Effector CD4-positive, alpha-beta T cell (primary cell): ENCODE measurements at places on chromosomes 1 and 21.

DNA sequence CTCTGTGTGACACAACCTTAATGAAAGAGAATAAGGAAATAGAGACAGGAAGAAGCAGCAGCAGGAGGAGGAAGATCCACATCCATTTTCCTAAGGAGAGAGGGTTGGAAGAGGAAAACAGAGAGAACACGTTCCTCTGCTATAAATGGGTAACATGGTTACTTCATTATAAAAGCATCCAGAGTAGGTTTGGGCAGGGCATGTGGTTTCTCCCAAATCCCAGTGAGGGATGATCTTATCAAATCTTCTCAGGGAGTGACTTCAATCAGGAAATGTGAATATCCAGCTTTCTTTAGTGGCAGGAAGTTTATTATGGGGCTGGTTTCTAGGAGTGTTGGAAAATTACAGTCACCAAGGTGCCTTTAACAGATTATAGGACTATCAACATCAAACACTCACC lies 11.1 kb downstream of the CYP2J2 start:
- no peak for DNase-seq

DNA sequence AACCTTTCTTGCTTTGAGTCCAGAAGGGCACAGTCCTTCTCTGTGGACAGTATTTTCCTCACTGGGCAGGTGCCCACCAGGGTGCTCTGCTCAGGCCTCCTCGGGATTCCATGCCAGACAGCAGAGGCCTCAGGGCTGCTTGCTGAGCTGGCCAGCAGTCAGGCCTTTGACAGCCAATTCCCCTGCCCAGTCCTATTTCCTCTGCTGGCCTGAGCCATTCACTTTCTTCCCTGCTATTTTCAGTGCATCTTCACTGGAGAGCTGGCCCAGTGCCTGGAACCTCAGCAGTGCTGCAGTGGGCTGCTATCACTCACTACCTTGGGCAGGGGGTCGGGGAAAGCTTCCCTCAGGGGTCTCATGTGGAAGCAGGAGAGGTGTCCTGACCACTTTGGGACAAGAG lies 33.2 kb downstream of the KCNA10 start:
- DNase-seq = no peak

DNA sequence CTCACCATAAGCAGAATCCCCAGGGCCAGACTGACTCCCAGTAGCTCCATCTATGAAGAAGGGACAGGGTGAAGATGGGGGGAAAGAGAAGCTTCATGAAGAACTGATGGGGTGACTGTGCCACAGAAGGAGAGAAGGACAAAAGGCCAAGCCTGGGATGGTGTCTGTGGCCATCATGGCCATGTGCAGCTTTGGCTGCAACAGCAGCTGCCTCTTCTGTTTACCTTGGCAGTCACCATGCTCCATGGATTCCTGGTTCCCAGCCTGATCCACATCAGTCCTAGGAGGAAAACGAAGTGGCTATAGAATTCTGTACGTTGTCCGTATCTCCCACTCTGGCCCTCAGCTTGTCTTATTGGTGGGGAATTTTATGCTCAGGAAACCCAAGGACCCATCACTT lies 12.0 kb downstream of the SEMA6C start:
- DNase-seq = no peak

GRCh38 chr1:234123867-234124266 lies 219.4 kb downstream of the SLC35F3 start:
- no peak for DNase-seq

DNA sequence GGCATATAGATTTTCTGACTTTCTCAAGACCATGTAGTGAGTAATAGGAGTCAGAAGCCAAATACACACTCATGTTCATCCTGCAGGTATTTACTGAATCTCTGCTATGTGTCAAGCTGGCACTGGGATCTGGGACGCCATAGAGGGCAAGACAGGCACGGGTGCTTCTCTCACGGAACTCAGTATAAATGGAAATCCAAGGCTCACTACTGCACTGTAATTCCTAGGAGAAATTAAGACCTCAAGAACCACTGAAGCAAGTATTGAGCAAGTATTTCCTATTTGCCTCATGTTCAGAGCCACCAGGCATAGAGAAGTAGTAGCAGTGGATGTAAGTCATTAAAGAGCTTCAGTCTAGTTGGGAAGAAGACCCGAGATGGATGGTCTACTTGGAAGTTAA lies 38.9 kb downstream of the EIF2D start:
- DNase-seq = no peak

- no peak for DNase-seq
Observed at GRCh38 chr1:206526064-206526911, 19.0 kb downstream of the RASSF5 start.

- no peak for DNase-seq
Observed at GRCh38 chr1:82485591-82486369, 685.0 kb downstream of the ADGRL2 start.

GRCh38 chr1:222781251-222781650 lies 33.6 kb upstream of the DISP1 start:
- no peak for DNase-seq

GRCh38 chr1:210597555-210598134 lies 268.9 kb downstream of the HHAT start:
- DNase-seq = no peak

DNA sequence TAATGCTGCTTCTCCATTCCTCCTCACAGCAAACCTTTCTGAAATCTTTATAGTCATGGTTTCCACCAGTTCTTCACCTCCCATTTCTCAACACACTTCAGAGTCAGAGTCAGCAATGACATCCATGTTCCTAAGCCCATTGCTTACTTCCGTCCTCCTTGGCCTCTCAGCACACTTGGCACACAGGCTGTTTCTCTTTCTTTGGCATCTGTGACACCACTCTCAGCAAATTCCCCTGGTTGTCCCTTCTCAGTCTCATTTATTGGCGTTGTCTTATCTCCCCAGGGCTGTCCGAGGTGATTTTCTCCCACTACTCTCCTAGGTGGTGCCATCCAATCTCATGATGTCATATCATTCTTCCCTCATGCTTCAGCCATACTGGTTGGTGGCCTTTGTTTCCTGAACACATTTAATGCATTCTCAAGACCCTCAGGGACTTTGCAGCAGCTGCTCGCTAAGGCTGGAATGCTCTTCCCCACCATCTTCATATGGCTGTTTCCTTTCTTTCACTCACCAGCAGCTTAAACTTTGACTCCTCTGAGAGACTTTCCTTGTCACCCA lies 3.3 kb upstream of the LGALS8 start:
- DNase-seq = no peak

- no peak for DNase-seq
Observed at GRCh38 chr1:97832481-97832880, 88.4 kb downstream of the DPYD start.

- no peak for DNase-seq
Observed at GRCh38 chr1:173758980-173759379, 44.2 kb downstream of the KLHL20 start.

- no peak for DNase-seq
Observed at GRCh38 chr21:38312822-38313221, 56.0 kb downstream of the KCNJ15 start.

- DNase-seq = no peak
Observed at GRCh38 chr1:40699787-40700186, 8.3 kb downstream of the NFYC start.

DNA sequence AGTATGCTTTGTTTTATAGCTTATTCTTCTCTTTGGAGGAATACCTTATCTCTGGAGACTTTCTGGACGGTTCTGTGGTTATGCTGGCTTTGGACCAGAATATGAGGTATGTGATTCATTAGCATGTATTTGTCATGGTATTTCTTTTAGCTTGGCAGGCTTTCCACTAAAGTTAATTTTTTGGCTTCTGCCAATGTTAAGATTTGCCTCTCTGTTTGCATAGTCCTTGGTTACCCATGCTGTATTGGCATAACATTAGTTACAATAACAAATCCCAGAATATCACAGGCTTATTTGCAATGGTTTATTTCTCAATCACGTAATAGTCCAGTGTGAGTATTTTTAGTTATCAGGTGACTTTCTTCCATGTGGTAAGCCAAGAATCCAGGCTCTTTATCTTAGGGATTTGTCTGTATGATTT lies 9.7 kb downstream of the ZMPSTE24 start:
- DNase-seq = no peak

DNA sequence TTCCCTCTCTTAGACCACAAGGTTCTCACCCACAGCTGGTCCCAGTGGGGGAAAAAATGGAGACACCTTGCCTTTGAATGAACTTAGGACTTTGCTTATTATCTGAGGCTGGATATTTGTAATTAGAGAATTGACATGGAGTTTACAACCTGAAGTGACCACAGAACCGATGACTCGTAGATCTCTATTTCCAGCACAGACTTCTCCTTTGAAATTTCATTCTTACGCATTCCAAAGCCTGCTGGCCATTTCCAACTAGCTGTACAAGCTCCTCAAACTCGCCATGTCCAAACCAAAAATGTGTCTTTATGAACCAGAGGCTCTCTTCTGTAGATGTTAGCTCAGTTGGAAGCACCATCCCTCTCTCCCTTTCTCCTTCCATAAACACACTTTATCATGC lies 12.0 kb downstream of the RAB7B start:
- no peak for DNase-seq

GRCh38 chr1:17516303-17517214 lies 22.9 kb upstream of the ARHGEF10L start:
- no peak for DNase-seq

DNA sequence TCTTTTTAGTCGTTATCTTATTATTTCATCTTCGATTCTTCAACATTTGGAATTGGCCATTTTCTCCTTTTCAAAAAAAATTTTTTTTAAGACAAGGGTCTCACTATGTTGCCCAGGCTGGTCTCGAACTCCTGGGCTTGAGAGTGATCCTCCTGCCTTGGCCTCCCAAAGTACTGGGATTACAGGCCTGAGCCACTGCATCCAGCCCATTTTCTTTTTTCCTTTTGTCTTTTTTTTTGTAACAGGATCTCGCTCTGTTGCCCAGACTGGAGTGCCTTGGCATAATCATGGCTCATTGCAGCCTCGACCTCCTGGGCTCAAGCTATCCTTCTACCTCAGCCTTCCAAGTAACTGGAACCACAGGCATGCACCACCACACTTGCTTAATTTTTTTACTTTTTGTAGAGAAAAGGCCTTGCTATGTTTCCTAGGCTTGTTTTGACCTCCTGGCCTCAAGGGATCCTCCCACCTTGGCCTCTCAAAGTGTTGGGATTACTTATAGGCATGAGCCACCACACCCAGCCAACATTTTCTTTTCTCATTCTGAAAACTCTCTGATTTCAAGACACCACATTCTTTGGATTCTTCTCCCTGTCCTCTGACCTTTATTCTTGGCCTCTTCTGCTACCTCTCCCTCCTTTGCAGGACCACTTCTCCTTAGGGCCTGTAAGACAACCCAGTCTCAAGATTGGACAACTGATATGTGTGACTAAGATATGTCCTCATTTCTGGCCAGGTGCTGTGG lies 6.0 kb upstream of the MAP1LC3C start:
- DNase-seq = no peak

DNA sequence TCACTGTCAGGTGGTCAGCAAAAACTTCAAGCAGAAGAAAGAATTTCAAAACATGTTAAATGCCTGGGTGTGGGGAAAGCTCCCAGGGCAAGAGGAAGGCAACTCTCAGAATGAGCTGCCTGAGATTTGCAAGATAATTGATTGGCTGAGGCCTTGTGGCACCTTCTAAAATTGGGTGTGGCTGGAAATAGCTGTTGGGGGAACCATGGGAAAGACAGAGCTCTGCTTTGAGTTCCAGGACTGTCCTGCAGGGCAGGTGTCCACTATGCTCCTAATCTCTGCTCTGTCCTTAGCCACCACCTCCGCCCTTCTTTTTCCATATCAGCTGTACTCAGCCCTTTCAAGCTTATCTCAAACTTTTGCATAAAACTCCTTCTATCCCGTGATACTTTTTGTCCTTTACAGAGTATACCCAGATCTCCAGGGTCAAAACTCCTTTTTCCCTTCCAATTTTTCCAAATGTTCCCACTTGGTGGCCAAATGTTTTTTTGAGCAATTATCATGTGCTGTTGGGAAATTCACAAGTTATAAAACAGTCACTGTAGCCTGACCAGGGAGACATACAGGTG lies 23.8 kb upstream of the PPP2R5A start:
- DNase-seq = no peak

- DNase-seq = no peak
Observed at GRCh38 chr1:166974647-166975345, 544 bp downstream of the ILDR2 start.

GRCh38 chr1:242185731-242186130 lies 186.8 kb upstream of the MAP1LC3C start:
- no peak for DNase-seq

GRCh38 chr1:67468066-67468718 lies 38.0 kb upstream of the SERBP1 start:
- DNase-seq = no peak

DNA sequence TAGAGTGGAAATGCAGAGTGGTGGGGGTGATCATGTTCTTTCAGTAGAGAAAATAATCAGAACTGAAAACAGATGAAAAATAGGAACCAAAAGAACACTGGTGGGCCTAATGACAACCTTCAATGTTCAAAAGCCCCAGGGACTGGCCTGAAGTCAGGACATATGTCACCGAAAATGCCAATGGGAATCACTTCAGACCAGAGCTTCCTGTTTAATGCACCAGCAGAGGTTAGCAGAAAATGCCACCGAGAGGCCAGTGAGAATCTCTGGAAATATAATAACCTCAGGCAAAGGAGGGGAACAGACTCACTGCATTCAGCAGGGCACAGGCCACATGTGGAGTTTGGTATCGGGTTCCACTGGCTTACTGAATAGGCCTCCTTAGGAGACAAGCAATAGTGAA lies 15.9 kb upstream of the CD58 start:
- DNase-seq = no peak

DNA sequence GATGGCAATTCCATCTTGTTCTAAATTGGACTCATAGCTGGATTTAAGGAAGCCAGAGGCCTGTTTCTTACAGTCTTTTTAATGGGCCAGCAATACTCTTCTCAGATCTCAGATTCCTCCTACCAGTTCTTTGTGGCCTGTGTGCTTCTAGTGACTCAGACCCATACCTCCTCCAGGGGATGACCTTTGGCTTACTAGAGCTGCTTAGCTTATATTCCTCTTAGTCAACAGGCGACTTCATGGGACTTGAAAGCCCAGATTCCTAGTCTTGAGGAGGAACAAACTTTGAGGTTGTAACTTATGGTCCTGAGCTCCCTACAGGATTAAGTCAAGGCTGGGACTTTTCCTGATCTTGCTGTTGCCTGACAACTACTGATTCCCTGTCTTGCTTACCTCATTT lies 12.4 kb upstream of the PAPPA2 start:
- DNase-seq = no peak

GRCh38 chr1:100073531-100073930 lies 59.2 kb downstream of the SASS6 start:
- no peak for DNase-seq
